Mesenchymal stem cell (in vitro differentiated cells and primary cell): ENCODE measurements at places on chromosomes 7 and 10.

- DNase-seq: no peak
Observed at GRCh38 chr7:107860981-107861652, 29.9 kb upstream of the DLD start.

GRCh38 chr10:71537125-71537524 lies 140.4 kb downstream of the CDH23 start:
- no peak for DNase-seq

GRCh38 chr7:16417906-16418305 lies 3.4 kb downstream of the CRPPA start:
- no peak for DNase-seq

- DNase-seq: no peak
Observed at GRCh38 chr10:31959461-31960173, 31.0 kb upstream of the ARHGAP12 start.

GRCh38 chr10:125744909-125745308 lies 25.4 kb downstream of the EDRF1 start:
- DNase-seq: no peak

- no peak for DNase-seq
Observed at GRCh38 chr7:28095231-28095630, 85.4 kb downstream of the JAZF1 start.

DNA sequence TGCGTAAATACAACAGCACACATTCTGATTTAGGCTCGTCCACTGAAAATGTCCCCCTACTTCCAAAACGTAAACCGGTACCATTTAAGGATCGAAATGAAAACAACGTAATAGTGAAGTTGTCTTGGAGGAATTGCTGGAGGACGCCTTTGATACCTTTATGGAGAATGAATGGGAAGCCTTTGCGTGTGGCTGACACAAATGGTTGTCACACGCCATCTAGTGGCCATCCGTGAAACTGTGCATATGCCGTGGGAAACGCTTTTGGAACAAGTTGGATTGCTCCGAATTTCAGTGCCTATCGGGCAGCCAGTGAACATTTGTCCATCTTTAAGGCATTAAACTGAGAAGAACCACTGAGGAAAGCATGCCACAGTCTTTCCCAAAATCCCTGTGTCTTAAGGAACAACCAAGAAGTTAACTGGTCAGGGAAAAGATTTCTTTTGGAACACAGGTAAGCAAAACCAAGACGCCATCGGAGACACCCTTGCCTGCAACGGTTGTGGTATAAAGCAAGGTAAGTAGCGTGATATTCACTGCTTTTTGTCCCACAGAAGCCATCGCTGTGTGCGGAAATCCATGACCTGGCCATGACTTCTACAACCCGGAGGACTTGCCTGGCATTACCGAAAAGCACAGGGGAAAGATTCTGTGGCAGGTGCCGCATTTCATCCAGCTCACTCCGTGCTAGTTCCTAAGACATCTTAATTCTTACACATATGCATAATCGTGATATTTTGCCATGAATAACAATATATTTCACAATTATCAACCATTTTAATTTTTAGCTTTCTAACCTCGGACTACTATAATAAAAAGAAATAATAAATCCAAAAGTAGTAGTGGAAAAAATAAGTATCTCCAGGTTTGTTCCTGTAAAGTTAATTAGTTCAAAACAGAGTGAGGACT lies 100.6 kb downstream of the FAM204A start:
- DNase-seq: peak; percentile 70

DNA sequence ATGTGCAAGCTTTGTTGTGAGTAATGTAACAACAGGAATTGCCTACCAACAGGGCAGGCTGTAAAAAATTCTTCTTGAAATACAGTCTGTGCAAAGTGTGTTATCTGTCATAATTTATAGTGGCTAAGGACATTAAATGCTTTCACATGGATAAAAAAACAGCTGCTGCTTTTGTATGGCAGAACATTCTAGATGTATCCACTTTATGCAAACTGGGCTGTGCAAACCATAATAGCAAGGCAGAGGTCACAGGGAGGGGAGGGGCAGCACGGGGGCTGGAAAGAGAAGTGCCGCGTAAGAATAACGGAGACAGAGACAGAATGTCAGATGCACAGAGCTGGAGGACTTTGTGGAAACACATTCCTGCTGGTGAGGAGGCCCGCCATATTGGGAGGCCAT lies 86.1 kb downstream of the VOPP1 start:
- no peak for DNase-seq

GRCh38 chr10:73855413-73855812 lies 18.9 kb downstream of the CAMK2G start:
- no peak for DNase-seq

DNA sequence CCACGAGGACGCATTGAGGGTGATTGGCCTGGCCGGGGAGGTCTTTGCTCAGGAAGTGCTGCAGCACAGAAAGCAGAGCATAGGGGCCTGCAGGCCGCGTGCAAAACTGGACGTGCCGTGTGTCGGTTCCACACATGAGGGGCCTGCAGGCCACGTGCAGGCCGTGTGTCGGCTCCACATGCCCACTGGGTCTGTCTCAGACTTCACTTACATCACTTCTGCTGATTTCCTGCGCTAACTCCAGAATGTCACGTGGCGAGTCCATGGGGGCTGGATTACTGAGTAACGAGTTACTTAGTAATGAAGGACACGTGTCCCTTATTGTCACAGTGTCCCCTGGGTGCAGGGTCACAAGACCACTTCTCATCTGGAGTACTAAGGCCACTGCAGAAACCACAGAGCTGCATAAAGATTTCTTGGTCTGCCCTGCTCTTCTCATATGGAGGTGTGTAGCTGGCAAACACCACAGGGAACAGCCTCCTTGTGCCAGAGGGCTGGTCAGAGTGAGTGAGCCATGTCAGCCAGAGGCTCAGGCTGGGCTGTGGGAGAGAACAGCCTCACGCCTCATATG lies 60.8 kb downstream of the GDI2 start:
- no peak for DNase-seq

GRCh38 chr7:5284304-5285281 lies 1.9 kb downstream of the SLC29A4 start:
- peak; percentile 29 for DNase-seq

DNA sequence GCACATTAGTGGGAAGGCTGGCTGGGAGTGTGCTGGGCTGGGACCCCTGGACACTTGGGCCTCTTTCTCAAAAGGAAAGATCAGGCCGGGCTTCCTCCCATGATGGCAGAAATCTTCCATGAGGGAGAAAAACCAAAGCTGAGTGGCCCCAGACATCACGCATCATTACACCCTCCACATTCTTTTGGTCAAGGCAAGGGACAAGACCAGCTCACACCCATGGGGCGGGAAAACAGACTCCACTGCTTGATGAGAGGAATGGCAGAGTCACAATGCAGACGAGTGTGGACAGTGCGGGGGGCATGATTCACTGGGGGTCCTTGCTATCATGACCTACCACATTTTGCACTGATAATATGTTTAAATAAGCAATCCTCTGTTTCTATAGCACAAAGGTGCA lies 73.3 kb downstream of the CREB3L2 start:
- no peak for DNase-seq

DNA sequence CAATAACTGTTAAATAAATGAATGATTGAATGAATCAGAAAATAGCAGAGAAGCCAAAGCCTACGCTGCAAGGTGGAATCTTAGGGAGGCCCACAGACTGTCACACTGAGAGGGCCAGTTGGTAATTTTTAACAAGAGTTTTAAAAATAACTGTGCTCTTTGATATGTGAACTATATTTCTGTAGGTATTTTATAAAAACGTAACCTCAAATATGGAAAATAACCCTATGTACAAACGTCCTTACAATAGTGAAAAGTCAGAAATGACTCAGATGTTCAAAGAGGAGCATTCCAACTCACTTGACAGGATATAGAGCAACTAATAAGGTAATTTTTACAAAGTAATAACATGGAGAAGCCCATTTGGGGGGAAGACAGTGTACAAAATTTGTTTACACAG lies 18.9 kb upstream of the TMEM273 start:
- no peak for DNase-seq

DNA sequence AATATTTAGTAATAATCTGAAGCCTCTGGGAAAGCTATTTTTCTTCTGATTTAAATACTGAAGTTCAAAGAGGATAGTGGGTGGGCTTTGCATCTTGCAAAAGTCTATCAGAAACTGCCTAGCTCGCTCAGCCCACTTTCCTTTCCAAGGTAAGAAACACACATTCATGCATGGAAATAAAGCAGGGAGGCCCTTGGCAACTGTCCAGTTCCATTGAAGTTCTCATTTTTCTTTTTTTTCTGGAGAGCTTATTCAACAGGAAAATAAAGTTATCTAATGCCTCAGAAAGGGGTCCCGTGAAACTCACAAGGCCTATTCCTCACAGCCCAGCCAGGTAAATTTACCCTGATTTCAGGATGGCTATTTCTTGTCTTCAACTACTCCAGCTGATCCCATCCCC lies 654.9 kb downstream of the KCNMA1 start:
- no peak for DNase-seq

DNA sequence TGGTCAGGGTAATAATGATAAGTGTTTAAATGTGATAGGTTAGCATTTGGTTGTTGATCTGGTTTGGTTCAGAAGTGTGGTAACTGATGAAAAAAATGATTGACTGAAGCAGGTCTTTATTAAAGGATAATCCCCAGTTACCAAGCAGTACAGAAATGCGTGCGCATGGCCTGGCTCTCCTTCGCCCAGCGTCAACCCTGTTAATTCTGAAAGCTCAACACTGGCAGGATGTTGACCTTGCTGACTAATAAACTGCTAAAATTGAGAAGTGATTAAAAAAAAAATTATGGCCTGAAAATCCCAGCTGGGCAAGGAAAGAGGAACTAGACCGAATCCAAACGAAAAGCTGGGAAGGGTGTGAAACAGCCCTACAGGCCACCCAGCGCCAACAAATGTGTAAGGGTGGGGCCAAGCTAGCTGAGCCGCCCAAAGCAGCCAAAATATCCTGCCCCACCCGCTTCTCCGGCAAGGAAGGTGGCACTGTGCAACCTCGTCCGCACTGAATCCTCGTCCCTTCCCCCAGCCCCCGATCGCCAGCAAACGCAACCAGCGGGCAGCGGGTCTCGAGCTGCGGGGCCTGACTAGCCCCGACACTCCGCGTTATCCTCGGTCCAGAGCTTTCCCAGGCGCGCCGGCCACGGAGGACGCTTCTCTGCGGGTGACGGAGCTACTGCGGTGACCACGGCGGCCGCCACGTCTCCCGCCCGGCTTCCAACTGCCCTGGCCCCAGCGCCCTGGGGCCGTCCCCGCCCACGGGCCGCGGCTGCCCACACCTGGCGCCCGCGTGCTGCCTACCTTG lies 561 bp downstream of the SHTN1 start:
- DNase-seq: peak; percentile 52

DNA sequence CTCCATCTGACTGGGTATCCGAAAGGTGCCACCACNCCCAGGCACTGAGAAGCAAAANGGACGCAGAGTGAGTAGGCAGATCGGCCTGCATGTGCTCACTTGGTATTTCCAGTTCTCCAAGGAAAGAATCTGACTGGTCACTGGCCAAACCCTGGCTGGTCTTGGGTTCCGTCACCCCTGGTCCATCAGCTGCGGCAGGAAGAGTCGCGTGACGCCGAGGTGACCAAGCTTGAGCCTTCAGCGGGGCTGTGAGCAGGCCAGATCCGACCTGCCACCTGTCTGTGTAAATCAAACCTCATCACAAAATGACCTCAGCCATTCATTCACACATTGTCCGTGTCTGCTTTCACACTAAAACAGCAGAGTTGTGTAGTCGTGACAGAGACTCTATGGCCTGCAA lies 28.8 kb upstream of the CHST15 start:
- no peak for DNase-seq

GRCh38 chr10:44047361-44047760 lies 337.5 kb downstream of the CXCL12 start:
- no peak for DNase-seq

GRCh38 chr7:55438757-55439525 lies 73.8 kb downstream of the LANCL2 start:
- DNase-seq: no peak

GRCh38 chr7:151808400-151809145 lies 68.3 kb downstream of the PRKAG2 start:
- no peak for DNase-seq

GRCh38 chr7:115106316-115106715 lies 184.4 kb downstream of the MDFIC start:
- no peak for DNase-seq

DNA sequence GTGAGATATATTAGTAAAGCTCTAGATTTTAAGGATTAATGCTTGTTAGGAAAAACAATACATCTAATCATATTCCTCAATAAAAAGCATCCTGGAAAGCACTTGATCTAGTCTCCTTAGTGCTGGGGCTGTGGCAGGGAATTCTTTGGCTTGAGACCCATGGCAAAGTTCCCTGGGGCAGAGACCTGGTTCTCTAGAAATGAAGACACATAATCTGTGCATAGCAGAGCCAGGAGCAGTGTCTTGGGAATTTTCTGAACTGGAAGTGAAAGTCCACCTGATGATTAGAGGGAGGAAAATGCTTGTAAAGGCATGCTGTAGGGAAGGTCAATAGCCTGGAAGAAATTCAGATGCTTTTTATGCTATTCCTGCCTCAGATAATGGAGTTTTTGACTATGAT lies 247.4 kb downstream of the CDK14 start:
- no peak for DNase-seq

DNA sequence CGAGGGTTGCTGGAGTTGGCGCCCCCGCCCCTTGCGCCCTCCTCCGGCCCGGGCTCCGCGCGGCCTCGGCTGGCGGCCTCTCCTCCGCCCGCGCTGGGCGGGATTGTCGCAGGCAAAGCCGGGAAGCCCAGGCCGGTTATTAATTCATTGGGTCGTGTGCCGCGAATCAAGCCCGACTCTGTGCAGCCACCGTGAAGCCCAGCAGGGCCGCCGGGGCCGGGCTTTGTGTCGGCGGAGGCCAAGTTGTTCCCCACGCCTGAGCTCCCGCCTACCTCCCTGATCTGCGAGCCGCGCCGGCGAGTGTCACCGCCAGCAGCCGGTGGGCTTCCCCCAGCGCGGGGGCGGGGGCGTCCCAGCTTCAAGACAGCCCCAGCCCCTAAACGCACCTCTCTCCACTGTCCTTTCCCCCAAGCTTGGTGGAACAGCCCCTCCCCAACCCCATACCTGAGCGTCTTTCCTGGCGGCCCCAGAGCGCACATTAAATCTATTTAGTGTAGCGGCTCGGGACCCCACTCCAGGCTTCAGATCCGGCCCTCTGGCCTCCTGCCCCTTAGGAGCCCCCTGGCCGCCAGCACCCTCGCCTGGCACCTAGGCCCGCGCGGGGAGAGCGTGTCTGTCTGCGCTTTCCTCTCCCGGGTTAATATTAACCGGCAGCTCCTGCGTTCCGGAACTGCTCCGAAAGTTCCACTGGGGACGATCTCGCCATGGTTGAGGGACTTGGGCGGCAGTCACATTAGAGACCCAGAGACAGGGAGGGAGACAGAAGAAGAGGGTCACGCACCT lies 3.5 kb downstream of the SHH start:
- no peak for DNase-seq

DNA sequence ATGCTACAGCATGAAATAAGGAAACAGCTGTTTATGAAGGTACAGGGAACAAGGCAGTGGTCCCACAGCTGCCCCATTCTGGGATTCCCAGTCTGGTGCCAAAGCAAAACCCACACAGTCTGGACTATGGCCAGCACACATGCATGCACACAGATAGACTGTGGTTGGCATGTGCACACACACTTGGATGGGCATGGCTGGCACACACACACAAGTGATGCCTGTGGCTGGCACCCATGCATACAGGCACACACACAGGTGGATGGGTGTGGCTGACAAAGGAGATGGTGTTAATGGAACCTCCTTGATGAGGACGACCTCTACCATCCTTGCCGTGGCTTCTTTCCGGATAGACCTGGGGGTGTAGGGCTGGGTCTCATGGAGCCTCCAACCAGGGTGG lies 114.0 kb upstream of the LYZL2 start:
- DNase-seq: no peak

GRCh38 chr7:1140476-1141104 lies 19.4 kb downstream of the ZFAND2A start:
- no peak for DNase-seq

GRCh38 chr7:34354899-34355298 lies 303.1 kb upstream of the NPSR1 start:
- peak; percentile 3 for DNase-seq
